ENCODE measurements at places on chromosomes 1 and 21. TPM values are rescaled to one million over a fixed set of nuclear protein-coding genes. Genes with fewer than 3 reads are reported as not detected.

The DYRK3 gene
- total RNA-seq: 2.1 TPM

GRCh38 chr21:37432710-37433455 lies 66.3 kb downstream of the DYRK1A start:
- DNase-seq: no peak

DNA sequence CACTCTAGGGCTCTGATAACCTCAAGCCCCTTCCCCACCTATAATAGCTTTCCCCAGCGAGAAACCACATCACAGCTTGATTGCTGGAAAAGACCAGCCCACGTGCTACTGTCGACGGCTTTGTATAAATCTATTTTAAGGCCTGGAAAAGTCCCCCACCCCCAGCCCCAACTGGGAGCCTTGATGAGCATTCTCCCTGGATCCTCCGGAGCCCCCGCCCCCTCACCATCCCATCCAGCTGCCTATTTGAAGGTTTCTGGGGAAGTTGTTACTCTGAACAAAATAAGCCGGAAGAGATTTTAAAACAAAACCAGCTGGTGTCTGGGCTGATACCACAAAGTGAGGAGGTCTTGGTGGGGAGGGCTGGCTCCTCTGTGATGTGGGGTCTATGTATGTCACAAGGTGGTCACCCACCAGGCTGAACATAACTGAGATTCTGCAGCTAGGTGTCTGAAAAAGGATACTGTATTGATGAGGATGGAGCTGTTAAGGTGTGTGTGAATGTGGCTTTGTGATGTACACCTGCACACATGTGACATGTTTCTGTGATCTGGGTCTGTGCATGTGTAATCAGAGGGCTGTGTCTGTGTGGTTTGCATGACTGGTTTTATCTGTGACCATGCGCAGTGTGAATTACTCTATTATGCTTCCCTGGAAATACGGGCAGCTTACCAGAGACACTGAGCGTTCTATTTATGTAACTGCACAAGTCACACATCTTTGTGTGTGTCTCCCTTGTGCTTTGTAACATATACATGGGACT lies 25.0 kb downstream of the RIMS3 start:
- no peak for DNase-seq

- no peak for DNase-seq
Measured at GRCh38 chr1:225299624-225300023, 128.2 kb downstream of the LBR start.

GRCh38 chr1:206521127-206521526 lies 13.8 kb downstream of the RASSF5 start:
- DNase-seq: no peak

DNA sequence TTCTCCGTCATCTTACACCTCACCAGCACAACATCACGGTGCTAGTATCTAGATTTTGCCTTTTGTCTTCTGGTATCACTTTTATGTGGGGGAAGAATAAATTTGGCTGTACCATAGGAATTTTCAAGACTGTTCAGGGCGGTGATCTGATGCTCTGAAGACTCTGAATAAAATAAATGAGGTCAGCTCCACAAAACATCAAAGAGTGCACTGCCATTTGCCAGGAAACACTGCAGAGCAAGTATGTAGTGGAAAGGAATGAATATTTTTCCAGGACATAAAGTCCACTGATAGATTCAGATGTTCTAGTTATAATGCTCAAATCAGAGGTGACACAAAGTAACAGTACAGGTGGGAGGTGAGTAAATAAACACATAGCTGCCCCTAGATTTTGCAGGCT lies 56.3 kb downstream of the ZP4 start:
- DNase-seq: no peak

Measured in osteocyte (in vitro differentiated cells).